ENCODE measurements at places on chromosomes 16 and 17.

- peak; percentile 10 for DNase-seq
Observed at GRCh38 chr16:7382521-7382920, 49.9 kb downstream of the RBFOX1 start.

- no peak for DNase-seq
Observed at GRCh38 chr17:45230787-45231480, 9.2 kb downstream of the FMNL1 start.

- DNase-seq: no peak
Observed at GRCh38 chr17:35726127-35726952, 5.1 kb upstream of the RASL10B start.

DNA sequence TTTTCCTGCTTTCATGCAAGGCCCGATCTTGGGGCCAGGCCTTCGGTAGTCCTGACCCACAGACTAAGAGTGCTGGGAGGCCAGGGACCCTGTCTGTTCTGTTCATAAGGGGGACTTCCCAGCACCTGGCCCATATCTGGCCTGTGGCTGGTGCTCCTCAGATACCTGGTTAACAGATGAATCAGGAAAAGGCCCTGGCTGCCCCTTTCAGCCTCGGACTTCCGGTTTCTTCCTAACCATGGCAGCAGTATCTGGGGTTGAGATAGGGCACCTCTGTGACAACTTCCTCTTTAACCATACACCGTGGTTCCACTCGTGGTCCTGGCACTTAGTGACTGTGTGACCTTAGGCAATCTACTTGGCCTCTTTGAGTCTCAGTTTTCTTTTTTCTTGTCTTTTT is 18.4 kb downstream of the PLCG2 start:
- no peak for DNase-seq

GRCh38 chr16:19898924-19899604 is 14.4 kb upstream of the GPRC5B start:
- no peak for DNase-seq

DNA sequence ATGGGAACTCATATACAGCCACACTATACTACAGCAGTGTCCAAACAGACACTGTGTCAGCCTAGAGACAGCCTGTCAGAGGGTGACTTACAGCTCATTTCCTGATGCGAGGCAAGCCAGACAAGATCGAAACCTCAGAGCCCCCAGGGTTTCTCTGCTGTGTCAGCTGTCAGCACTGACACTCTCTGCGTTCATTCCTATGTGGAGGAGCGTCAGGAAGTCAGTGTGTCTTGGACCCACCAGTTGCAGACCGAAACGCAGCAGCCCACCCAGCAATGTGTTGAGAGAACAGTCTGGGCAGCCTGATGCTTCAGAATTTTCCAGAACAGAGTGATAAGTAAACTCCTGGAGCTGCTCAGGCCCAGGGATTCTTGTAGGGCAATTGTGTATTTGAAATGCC is 20.6 kb upstream of the MAPT start:
- no peak for DNase-seq

GRCh38 chr16:74673876-74674275 is 7.2 kb upstream of the RFWD3 start:
- no peak for DNase-seq

GRCh38 chr16:86886651-86887050 is 308.3 kb downstream of the FOXL1 start:
- DNase-seq: no peak

- no peak for DNase-seq
Observed at GRCh38 chr16:81035975-81036750, 521 bp downstream of the ATMIN start.

DNA sequence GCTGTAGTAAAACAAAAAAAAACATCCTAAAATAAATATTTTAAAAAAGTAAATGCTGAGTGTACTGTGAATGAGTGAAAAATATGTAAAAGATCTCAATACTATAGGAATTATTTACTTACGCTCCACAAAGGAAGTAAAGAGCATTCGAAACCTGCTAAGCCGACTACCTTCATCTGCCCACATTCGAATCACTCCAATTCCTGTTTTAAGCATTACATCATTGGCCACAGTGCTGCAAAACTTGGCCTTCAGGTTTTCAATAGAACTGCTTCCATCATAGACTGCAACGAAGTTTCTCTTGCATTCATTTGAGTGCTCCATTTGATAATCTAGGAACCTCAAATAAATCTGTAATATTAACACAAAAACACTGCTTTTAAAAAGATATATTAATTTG is 34.4 kb downstream of the NETO2 start:
- no peak for DNase-seq
